Mucosa of gallbladder (tissue), 1 donor: ENCODE measurements at places on chromosomes 13 and 19. TPM values are rescaled to one million over a fixed set of nuclear protein-coding genes. Genes with fewer than 3 reads are reported as not detected.

DNA sequence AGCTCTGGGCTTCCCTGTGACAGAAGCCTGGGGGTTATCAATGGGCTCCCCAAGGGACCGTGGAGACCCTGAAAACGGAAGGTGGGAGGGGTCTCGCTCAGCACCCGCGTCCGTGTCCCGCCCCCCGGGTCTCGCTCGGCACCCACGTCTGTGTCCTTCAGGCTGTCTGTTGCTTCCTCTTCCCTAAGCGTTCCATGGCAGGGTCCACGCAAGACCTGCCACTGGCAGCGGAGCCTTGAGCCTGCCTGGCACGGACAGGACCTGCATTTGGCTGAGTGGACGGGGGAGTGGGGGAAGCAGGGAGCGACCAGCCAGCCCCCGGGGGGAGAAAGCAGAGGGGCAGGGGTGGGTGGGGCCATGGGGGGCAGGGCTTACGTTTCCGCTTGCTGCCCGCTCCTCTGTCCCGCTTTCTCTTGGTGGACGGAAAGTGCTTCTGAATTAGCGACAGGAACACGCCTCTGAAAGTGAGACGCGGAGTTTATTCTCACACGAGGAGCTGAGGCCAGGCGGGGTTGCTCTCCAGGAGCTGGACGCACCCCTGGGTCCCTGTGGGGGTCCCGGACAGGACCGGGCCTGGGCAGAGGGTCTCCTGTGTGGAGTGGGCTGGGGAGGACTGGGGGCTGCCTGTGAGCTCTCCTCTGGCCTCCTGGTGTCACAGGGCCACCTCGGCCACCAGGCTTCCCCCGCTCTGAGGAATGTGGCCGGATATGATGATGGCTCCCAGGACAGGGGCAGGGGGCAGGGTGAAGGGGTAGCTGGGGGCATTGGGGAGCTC is 12.0 kb downstream of the GPX4 start:
- no peak for DNase-seq

DNA sequence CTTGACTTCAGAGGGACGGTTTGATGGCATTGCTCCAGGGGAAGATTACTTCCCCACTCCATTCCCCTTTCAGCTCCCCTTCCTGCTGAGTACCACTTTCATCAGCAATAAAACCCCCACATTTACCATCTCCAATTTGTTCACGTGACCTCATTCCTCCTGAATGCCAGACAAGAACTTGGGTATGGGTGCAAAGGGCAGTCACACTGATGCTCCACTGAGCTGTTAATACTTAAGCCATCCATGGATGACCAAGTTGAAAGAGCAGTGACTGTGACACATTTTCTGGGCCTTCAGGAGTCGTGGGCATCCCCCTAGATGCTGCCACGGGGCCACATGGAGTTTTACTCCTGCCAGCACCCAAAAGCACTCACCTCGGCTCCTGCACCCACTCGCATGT is 93.1 kb downstream of the STOML3 start:
- DNase-seq, result no peak

- DNase-seq, result no peak
Observed at GRCh38 chr13:72383646-72384045, 343.8 kb downstream of the MZT1 start.

GRCh38 chr19:42091742-42092141 is 15.8 kb downstream of the ZNF574 start:
- DNase-seq, result no peak

- DNase-seq, result no peak
Observed at GRCh38 chr13:40798380-40798779, 9.0 kb downstream of the SLC25A15 start.

GRCh38 chr19:53311044-53311443 is 22.5 kb upstream of the ZNF845 start:
- DNase-seq, result no peak

GSX1 gene
- total RNA-seq, result not detected

- DNase-seq, result no peak
Observed at GRCh38 chr19:8206147-8207087, 2.8 kb upstream of the CERS4 start.

TBXA2R gene
- 4.9 TPM for total RNA-seq

- no peak for DNase-seq
Observed at GRCh38 chr19:40726279-40726678, 9.4 kb downstream of the ITPKC start.

DNA sequence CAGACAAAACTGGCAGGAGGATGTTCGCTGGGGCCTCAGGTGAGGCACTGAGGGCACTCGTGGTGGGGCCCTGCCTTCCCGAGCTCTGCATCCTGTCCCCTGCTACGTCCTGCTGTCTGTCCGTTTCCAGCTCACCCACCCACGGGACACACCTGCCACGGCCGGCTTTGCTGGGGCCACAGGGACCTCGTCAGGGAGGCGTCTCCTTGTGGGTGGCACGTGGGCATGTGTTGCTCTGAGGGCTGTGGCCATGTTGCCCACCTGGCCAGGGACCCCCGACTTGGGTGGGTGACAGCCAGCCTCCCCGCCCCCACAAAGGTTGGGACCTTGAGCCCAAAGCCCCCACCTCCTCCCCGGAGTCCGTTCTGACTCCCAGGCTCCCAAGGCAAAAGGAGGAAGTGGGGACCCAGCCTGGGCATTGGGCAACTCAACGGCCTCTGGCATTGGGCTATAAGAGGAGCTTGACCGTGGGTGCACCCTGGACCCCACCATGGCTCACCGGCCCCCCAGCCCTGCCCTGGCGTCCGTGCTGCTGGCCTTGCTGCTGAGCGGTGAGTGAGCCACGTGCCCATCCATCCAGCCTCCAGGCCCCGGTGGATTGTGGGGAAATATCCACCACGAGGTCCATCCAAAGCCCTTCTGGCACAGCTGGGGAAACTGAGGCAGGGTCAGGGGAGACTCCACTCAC is at the start of gene PRTN3:
Gene PRTN3, plus strand, starts transcription at position 481 of the 688 bp plus-strand sequence. Its CDS starts 10 bp downstream, at position 491.
- no peak for DNase-seq

DNA sequence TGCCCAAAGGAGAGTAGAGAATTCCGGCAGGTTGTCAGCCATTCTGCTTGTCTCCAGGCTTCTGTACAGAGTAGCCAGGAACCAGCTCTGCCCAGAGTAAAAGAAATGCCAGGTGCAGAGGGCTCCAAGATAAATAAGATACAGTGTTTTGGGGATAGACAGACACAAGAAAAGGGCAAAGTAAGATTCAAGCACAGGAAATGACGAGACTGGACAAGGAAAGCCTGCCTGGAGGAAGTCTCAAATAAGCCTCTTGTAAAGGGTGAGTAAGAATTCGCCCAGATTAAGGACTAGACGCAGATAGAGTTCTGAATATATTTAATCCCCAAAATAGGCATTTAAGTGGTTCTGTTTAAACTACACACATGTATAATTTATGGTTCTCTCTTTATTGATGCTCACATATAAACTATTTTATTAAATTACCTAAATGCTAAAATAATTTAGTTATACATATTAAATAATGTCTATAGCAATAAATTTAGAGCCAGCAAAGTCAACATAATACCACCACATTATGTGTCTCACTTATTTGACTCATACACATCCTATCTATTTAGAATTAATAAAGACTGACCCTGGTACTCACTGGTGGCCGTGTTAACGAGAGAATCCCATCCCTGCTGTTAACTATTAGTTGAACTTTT is 98.4 kb upstream of the RAP2A start:
- no peak for DNase-seq

SIAH3 gene
- total RNA-seq, result 0.06 TPM

GRCh38 chr13:91359631-91360030 is 12.1 kb downstream of the MIR17HG start:
- no peak for DNase-seq

CCL25 gene
- total RNA-seq, result not detected

DNA sequence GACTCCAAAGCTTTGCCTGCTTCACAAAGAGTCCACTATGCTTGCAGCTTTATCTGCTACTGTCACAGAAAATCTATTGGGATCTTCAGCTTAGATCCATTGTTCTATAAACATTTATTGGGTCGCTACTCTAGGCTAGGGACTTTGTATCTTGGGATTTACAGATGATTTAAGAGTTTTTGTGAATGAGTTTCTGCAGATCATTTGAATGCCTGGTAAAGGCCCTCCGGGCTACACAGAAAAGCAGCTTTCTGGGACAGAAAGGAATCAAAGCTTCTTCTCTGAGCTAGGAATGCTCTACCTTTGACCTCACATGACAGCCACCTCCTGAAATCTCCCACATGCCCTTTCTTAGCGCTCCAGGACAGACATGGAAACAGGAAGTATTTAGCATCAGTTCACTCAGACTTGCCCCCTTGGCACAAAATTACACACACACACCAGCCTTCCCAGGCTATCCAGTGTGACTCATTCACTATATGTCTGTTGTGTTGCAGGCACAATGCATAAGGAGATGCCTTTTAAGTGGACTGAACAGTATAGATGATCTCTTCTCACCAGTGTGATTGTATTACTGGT is 492.4 kb downstream of the DACH1 start:
- no peak for DNase-seq

DNA sequence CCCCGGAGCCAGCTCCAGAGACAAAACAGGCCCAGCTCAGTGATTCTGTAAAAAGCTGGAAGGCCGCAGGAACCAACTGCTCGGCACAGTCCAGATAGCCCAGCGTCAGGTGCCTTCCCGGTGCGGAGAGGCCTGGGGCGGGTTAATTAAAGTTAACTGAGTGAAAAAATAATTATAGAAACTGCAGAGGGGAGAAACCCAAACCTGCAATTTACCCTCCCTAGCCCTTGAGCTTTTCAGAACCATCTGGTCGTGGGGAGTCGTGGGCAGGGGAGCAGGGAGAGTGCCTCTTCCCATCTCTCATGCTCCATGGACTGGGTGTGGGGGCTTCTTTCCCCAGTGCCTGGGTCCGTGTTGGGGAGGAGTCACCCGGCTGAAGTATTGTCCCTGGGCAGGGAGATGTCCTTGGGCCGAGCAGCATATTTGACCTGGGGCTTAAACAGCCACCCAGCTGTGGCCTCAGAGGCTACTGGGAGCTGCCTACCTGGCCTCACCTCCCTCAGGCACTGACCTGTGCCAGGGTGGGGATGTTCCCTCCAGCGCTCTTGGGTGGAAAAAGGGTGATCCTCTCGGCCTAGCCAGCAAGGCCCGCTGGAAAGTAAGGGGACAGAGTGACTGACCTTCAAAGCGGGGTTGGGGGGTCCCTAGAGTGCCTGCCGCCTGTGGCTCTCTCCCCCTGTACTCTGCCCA is 65.9 kb downstream of the CHST8 start:
- no peak for DNase-seq

DNA sequence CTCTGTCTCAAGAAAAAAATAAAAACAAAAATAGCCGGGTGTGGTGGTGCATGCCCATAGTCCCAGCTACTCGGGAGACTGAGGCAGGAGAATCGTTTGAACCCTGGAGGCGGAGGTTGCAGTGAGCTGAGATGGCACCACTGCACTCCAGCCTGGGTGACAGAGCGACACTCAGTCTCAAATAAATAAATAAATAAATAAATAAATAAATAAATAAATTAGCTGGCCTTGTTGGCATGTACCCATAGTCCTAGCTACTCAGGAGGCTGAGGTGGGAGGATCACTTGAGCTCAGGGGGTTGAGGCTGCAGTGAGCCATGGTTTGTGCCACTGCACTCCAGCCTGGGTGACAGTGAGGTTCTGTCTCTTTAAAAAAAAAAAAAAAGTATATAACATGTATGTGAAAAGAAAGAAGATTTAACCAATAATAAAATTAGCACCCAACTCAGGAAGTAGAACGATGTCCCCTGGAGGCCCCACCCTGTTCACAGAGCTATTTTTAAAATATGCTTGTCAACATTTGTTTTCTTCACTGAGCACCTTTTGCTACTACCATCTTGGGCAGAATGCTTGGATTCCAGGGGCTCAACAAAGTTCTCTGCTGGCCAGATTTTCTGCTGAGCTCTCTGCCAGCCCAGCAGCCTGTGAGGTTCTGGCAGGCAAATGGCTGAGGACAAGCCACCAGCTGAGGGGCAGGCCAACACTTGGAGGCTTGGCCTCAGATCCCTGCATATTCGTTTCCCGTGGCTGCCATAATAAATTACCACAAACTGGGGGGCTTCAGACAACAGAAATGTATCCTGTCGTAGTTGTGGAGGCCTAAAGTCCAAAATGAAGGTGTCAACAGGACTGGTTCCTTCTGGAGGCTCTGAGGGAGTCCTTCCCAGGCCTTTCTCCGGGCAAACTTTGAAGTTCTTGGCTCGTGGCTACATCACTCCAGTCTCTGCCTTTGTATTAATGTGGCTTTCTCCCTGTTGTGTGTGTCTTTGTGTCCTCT is 5.2 kb downstream of the SLC25A42 start:
- no peak for DNase-seq

DNA sequence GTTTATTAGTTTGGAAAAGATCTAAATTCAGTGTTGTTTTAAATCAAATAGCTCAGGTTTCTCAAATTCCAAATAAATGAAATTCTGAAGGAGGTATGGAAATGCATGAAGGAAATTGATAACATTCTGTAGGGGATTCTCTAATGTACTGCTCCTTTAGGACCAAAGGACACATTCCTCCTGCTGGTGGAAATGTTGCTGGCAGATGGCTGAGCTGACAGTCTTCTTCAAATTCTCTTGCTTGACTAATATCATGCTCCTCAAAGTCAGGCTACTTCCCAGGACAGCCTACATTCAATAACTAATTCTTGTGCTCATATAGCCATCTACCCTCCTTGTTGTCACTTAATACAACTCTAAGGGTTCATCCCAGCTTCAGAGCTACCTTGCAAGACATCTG is 1118.5 kb downstream of the PCDH9 start:
- DNase-seq, result no peak

GRCh38 chr13:50916701-50917184 is 7.2 kb downstream of the RNASEH2B start:
- no peak for DNase-seq

DNA sequence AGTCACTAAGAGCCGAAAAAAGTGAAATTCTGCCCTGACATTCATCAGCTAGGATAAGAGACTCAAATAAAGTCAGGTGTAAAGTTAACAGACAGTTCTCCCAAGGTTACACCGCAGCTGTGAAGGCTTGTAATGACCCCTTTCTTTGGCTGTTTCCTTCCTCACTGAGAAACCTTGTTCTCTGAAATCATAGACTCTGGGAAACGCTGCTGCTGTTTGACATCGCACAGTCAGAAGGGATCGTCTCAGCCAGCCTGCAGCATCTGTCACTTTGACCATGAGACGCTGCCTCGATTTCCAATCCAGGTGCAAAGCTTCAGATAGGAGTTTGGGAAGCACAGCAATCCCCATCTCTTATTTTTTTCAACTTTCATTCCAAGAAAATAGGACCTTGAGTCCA is 678 bp downstream of the BCAT2 start:
- DNase-seq, result no peak

INAFM1 gene
- total RNA-seq, result 33.5 TPM
